ENCODE measurements at places on chromosomes 16 and 17.

DNA sequence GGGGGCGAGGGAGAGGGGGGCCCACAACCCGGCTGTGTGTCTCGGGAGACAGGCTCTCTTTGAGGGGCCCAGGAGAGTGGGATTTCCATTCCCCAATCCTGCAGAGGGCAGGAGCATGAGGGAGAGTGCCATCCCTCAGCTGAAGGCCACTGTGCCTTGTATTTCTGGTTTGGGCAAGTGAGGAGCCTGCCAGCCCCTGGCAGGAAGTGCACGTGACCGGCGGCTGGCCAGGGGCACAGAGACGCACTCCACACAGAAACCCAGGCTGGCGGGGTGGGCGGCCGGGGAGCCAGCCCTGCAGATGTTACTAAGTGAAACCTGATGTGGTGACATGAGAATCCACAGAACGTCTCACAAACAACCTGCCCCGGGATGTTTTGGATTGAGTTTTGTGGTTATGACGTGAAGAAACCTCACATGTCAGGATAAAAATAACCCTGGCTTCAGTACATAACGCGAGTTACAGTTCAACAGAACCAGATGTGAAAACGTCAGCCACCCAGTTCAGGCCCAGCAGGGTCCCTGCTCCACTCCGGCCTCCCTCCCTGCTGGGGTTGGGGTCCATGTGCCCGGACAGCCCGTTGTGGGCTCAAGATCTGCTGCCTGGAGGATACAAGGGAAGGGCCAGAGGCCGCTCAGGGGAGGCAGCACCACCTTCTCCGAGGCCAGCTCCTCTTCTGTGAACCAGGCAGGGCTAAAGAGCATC lies 51.7 kb upstream of the MTSS2 start:
- no peak for DNase-seq

- DNase-seq = no peak
These were observed 83.4 kb downstream of the ASIC2 start for GRCh38 chr17:33209671-33210070.

GRCh38 chr16:83116274-83116892 lies 489.6 kb downstream of the CDH13 start:
- no peak for DNase-seq

DNA sequence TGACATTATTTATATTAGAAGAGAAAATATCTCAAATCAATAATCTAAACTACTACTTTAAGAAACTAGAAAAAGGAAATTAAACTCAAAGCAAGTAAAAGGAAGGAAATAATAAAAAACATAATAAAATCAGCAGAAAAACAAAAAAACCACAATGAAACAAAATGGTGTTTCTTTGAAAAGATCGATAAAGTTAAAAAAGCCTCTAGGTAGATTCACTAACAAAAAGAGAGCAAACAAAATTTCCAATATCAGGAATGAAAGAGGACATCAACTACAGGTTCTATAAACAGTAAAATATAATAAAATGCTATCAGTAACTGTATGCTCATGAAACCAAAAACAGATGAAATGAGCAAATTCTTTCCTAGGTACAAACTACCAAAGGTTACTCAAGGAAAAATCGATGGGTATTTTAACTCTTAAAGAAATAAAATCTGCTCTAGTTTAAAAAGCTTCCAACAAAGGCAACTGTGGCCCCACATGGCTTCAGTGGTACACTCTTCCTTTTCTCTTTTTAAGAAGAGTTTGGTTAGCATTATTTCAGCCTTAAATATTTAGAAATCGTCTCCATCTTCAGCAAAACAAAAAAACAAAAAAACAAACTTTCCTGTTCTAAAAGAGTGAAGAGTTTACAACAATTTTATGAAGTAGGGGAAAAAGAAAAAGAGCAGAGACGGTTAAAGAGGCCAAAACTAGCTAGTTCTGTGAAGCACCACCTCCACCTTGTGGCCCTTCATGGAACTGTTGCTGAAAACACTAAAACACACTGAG lies 102.2 kb downstream of the TRIM37 start:
- DNase-seq = peak; percentile 57

GRCh38 chr16:77304877-77305276 lies 105.7 kb downstream of the SYCE1L start:
- DNase-seq = no peak

Data from putamen (tissue), 1 donor.